Endodermal cell (in vitro differentiated cells): ENCODE measurements at places on chromosomes 6 and 20. TPM values are rescaled to one million over a fixed set of nuclear protein-coding genes. Genes with fewer than 3 reads are reported as not detected.

MYMX gene
- total RNA-seq = 1.7 and 2.4 TPM in 2 replicates

DNA sequence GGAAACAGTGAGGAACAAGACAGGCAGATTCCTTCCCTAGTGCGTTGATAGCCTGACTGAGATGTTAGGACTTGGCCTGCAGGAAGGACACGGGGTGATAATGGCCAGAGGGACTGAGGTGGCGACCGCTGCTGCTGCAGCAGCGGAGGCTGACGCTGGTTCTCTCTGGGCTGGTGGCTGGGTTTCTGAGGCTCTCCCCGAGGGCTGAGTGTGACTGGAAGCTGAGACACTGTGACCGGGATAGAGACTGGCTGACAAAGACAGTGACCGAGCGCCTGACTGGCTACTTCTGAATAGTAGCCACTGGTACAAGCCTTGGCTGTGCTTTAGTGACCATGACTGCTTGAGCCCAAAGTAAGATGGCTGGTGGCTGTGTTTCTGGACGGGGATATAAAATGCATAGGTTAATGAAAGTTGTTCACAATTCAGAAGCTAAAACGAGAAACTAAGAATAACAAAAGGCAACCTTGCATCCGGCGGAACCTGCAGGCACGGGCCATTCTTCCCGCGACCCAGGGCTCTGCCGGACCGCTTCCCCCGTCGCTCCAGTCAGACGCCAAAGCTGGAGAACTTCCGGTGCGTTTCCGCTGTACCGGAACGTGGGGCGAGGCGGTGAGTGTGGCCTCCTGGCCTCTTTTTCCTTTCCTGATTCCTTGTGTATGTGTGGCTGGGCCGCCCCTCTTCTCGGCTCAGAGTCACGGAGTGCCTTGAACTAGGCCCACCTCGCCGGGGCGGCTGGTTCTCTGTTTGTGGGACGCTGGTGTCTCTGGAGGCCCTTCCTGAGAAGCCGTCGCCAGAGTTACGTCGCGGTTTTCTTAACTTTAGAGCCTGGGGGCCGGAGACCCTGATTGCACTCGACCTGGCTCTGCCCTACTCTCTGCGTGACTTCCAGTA lies at the start of gene AAR2:
Gene AAR2, plus strand, starts transcription at position 587 of the 894 bp plus-strand sequence. CDS start 3,391 bp downstream, outside the sequence.
- H3K4me1 ChIP-seq = peaks cover 7% of the 10 kb centered on the region
- peak; percentile 92 for DNase-seq
- H3K27ac ChIP-seq = peak within 1 kb of the TSS; percentile 82

TP53TG5 gene
- 1.1 and 2.4 TPM in 2 replicates for total RNA-seq

KIF25 gene
- total RNA-seq = 0.81 TPM in 1 of 2 replicates, not detected in the other

DNA sequence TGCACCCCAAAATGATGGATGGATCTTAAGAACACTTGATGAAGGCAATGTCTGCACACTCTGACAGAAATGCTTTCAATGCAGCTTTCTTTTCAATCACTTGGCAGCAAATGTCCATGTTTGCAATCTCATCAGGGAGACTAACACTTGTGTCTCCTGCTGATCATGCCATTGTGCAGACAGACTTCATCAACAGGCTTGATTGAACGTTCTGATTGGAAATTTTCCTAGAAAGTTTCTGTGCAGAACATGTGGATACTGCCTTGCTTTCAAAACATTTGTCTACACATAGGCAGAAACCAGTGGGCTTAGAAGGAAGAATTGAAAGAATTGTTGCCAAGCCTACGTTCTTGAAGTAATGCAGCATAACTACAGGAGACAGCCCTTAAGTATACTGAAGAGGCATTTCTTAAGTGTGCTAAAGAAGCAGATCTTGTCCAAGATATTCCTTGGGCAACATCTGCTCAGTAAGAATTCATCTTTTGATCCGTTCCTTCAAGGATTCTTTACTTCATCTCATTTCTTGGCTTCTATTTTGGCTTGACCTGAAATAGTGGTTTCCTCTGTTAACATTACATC lies 120.4 kb upstream of the PLCB4 start:
- no peaks in the 10 kb centered on the region for H3K4me1 ChIP-seq
- no peak overlapping the region for H3K4me3 ChIP-seq
- H3K27ac ChIP-seq = no peak overlapping the region
- H3K36me3 ChIP-seq = no peaks in the 10 kb centered on the region
- no peak for DNase-seq
- H3K27me3 ChIP-seq = peaks cover 7% of the 10 kb centered on the region

DNA sequence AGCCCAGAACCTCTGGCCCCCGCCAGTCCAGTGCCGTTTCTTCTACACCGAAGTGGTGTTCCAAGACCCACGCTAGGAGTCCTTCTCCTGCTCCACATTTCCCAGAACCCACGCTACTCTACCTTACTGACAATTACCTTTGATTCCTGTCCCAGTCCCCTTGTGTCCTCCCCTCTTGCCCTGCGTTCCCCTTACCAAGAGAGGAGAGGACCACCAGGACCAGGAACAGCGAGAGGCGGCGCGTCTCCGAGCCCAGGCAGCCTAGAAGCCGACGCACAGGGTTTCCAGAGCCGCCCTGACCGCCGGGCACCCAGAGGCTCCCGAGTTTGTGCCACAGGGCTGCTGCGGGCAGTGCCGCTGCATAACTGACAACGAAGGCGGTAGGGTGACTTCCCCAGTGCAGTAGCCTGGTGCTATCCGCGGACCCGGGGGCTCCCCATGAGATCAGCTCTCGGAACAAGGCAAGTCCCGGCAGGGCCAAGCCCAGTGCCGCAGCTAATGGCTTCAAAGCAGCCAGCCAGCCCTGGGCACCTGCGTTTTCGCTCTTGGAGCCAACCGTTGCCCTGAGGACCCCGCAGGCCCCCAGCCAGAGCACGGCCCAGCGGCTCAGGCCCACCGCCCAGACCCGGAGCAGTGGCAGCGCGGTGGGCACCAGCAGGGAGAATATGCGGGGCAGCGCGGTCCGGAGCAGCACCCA lies 512 bp downstream of the TAP1 start:
- peaks cover 97% of the 10 kb centered on the region for H3K27me3 ChIP-seq
- no peak for DNase-seq
- peak overlapping the region; percentile 77 for H3K4me3 ChIP-seq
- H3K27ac ChIP-seq = no peak overlapping the region
- H3K4me1 ChIP-seq = no peaks in the 10 kb centered on the region
